ENCODE measurements at places on chromosomes 5 and 9.

- no peak for DNase-seq
These were observed 661.7 kb downstream of the KCTD16 start for GRCh38 chr5:144832416-144832815.

- DNase-seq, result no peak
These were observed 7.6 kb upstream of the IRX4 start for GRCh38 chr5:1890296-1890695.

DNA sequence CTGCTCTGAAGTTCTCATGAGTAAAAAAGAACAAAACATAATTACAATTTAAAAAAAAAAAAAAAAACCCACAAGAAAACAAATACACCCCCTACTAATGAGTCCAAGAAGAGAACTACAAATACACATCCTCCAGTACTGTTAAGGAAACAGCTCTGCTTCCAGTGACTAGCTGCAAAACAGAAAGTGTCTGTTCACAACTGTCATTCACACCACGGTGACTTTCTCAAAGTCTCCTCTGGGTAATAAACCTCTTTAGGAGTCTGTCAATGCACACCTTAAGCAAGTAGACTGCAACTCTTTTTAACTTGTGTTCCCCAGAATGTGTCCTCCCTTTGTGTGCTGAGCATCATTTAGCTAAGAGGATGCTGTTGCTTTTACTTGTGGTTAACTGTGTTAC is 6.2 kb downstream of the REEP5 start:
- DNase-seq, result no peak

GRCh38 chr9:31700252-31701045 is 684.0 kb upstream of the ACO1 start:
- DNase-seq, result no peak

- no peak for DNase-seq
These were observed 52.4 kb downstream of the ARHGEF37 start for GRCh38 chr5:149633476-149634350.

GRCh38 chr9:19460243-19460642 is 51.4 kb downstream of the ACER2 start:
- DNase-seq, result no peak

GRCh38 chr9:128117613-128118471 is 9.7 kb downstream of the PTGES2 start:
- peak; percentile 70 for DNase-seq

DNA sequence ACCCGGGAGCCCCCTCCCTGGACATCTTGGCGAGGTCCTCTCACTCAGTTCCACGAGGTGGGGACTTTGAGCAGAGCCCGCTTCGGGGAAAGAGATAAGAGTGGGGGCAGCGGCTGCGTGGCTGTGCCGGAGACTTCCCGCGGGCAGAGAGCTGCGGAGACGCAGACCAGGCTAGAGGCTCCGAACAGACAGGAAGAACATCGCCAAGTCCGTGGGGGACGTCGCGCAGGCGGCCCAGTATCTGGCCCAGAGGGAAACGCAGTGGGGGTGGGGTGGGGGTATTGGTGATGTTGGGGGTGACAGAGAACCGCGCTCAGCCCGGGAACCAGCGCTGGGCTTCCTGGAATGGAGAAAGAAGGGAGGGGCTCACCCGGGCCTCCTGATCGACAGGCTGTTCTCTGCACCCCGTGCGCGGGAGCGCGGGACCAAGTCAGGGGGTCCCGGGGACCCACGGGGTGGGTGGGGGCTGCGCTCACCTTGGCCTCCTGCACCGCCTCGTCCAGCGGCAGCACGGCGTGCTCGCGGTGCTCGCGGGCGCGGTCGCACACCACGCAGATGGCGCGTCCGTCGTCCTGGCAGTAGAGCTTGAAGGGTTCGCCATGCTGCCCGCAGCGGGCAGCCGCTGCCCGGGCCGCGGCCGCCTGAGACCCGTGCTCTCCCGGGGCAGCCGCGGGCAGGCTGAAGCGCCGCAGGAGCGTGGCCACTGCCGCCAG is 727 bp downstream of the TRIM7 start:
- no peak for DNase-seq

GRCh38 chr5:36744773-36745589 is 131.6 kb upstream of the NIPBL start:
- no peak for DNase-seq

DNA sequence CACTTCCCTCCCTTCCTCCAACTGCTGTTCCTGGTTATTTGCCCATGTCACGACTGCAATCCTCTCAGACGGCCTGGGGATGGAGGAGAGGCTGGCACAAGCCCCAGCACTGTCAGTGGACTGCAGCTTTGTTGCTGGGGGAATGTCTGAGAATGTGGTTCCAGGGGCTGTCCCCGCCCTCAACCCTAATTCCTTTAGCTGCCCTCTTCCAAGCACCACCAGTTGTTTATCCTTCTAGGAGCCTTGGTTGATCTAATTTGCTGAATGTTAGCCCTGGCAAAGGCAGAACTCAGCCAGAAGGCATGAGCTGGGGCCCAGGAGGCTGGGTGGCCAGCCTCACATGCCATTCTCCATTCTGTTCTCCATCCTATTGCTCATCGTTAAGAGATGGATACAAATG is 51.6 kb downstream of the ADAM19 start:
- DNase-seq, result no peak

GRCh38 chr9:92982130-92982529 is 34.8 kb downstream of the FGD3 start:
- no peak for DNase-seq

- DNase-seq, result peak; percentile 45
These were observed 122.8 kb downstream of the CAMK4 start for GRCh38 chr5:111347021-111347420.

DNA sequence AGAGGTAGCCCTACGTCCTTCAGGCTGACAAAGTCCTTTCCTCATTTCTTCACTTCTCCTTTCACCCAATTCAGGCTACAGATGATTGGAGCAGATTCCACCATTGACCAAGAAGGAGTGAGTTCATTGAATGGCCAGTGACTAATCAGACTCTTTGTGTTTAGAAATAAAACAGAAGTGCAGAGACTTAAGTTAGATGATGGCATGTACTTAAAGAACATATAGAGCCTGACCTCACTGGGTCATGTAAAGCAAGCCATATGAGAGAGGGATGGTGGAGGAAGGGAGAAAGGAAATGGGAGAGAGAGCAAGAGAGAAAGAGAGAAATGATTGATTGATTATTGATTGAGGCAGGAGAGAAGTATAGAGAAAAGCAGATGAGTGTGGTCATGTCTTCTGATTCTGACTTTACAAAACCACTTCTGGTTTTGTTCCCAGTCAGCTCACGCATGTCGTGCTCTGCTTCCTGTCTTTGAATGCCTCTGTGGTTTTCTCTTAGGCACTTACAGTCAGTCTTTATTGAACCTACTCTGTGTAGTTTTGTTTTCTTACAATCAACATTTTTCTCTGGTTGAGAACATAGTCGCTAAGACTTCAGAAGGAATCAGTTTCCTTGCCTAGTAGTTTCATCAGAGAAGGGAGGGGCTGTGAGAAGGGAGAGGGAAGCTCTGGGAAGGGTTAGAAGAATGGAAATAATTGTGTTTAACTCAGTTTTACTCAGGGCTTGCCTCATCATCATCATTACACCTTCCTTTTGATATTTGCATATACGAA is 149.2 kb upstream of the KLF9 start:
- DNase-seq, result peak; percentile 98

GRCh38 chr9:110911659-110912418 is 126.4 kb downstream of the LPAR1 start:
- no peak for DNase-seq

DNA sequence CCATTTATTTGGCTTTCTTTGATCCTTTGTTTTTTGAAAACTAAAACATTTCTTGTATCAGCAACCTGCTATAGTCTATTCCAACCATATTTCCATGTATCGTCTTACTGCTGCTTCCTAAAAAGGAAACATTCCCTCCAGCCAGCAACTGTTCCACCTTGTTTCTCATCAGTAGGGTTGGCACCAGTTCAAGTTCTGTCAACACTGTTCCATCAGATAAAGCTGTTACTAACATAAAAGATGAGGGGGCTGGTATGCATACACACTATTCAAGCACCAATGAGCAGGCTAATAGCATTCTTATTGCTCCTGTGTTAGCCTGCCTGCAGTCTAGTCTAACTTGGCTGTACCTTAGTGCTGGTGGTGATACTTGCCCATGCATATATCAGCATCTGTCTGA is 178.3 kb downstream of the CWC27 start:
- no peak for DNase-seq

GRCh38 chr9:36063804-36064447 is 27.2 kb downstream of the RECK start:
- no peak for DNase-seq

DNA sequence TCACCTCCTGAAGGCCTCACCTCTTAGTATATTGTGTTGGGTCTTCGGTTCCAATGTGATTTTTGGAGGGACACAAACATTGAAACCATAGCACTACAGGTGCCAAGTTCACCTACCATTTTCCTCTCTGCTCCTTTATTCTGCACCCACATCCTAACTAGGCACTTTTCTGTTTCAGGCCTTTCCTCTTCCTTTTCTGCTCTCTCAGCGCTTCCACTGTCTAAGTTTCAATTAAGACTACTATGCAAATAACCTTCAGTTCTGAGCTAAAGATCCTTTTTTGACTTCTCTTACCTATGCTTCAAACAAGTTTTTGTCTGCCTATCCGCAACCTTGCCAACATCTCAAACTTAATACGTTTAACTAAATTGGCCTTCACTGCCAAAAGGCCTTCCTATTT is 25.4 kb upstream of the ZFYVE16 start:
- DNase-seq, result no peak

DNA sequence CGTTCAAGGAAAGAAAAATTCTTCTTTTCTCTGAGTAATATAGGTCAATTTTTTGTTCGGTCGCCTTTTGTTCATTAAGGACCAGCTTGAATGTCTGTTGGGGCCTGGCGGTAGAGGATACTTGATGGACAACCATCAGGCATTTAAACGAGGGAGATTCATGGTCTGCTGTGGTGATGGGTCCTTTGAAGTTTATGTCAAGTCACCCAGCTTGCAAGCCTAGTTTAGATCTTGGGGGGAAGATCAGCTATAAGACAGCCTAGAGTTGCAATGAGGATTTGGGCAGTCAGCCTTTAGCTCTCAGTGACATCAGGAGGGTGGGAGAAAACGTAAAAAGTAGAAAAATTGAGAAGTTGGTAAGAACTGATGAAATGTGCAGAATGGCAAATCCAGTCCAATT is 80.2 kb upstream of the SPRY4 start:
- no peak for DNase-seq

DNA sequence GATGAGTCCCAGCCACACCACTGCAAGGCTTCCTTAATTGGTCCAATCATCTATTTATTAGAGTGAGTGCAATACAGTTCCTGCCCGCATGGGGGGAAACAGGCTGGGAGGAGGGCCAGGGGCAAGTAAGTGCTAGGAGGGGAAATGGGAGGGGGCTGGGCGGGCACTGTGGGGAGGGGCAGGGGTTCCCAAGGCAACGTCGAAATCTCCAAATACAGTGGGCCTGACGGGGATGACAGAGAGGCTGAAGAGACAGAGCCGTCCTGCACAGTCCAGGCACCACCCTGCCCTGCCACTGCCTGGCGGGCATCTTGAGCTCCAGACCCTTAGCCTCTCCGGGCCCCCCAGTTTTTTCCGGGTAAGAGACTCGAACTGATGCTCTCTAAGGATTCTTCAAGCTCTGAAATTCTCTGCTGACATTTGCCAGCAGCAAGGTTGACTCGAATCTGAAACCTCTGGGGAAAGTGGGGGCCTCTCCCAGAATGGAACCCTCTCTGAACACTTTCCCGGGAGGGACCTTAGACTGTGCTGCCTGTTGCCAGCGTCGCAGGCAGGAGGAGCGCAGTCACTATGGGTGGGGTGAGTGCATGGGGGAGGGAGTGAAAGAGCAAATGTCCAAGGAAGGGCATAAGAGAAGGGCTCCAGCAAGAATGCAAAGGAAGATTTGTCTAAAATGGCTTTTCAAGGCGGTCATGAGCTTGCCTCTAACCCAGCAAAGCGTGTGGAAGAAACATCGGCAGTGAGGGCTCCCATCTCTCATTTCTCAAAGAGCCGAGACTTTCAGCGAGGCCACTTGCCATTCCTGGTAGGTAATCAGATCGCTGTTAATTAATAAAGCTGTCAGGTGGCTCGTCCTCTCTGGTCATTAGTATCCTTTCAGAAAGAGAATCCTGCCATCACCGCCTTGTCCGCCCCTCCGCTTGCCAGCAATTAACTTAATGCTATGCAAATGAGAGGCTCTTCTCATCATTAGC is 99.0 kb downstream of the GTF3C4 start:
- peak; percentile 39 for DNase-seq

Data from foreskin melanocyte (primary cell).